ENCODE measurements at places on chromosomes 16 and 17. TPM values are rescaled to one million over a fixed set of nuclear protein-coding genes. Genes with fewer than 3 reads are reported as not detected.
A peak's percentile ranks its signal among the peaks of the same experiment; 100 is the strongest.

The MT3 gene
- total RNA-seq: not detected

The PPP1R27 gene
- not detected for total RNA-seq

The APOBR gene
- total RNA-seq: 6.1 TPM

The DHODH gene
- total RNA-seq: 2.5 TPM

The GCGR gene
- total RNA-seq: not detected

The SNTB2 gene
- total RNA-seq: 10.1 TPM

The ZPBP2 gene
- not detected for total RNA-seq

The ACSM2A gene
- total RNA-seq: not detected

The CD300E gene
- 0.93 TPM for total RNA-seq

The PDIA2 gene
- total RNA-seq: not detected

DNA sequence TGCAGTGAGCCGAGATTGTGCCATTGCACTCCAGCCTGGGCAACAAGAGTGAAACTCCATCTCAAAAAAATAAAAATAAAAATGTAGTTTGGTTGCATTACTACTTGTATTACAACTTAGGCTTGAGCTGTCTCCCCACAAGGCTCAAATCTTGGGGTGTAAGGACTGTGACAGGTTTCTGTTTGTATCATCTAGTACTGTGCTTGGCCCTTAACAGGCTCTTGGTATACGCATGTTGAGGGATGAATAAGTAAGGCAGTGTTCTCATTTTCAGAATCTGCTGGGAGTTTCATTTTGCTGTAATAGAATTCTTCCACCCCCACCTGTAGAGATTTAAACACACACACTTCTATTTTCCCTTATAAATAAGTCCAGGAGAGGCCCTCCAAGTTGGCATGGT lies 289.4 kb upstream of the EEF2KMT start:
- no peaks in the 10 kb centered on the region for H3K27me3 ChIP-seq
- H3K36me3 ChIP-seq: no peaks in the 10 kb centered on the region
- no peak overlapping the region for H3K27ac ChIP-seq
- DNase-seq: no peak
- no peaks in the 10 kb centered on the region for H3K4me1 ChIP-seq

- no peaks in the 10 kb centered on the region for H3K4me1 ChIP-seq
- H3K27ac ChIP-seq: no peak overlapping the region
- no peak overlapping the region for H3K4me3 ChIP-seq
- no peak for DNase-seq
- no peaks in the 10 kb centered on the region for H3K27me3 ChIP-seq
- H3K36me3 ChIP-seq: no peaks in the 10 kb centered on the region
These were observed 679.5 kb downstream of the KCNJ2 start for GRCh38 chr17:70848785-70849184.

- H3K27me3 ChIP-seq: no peaks in the 10 kb centered on the region
- no peak for DNase-seq
- no peaks in the 10 kb centered on the region for H3K4me1 ChIP-seq
- H3K4me3 ChIP-seq: no peak overlapping the region
- no peaks in the 10 kb centered on the region for H3K36me3 ChIP-seq
- H3K27ac ChIP-seq: no peak overlapping the region
These were observed 193.6 kb downstream of the CDH8 start for GRCh38 chr16:61842666-61843065.

GRCh38 chr17:28843816-28844148 lies 1.2 kb upstream of the FAM222B start:
- peaks cover 20% of the 10 kb centered on the region for H3K4me1 ChIP-seq
- no peak overlapping the region for H3K4me3 ChIP-seq
- H3K36me3 ChIP-seq: peaks cover 2% of the 10 kb centered on the region
- no peak for DNase-seq
- H3K27me3 ChIP-seq: no peaks in the 10 kb centered on the region
- no peak overlapping the region for H3K27ac ChIP-seq

GRCh38 chr16:28984619-28985135 lies at the start of gene LAT:
Gene LAT, plus strand, starts transcription at chr16:28985052. Its CDS starts 366 bp downstream, at chr16:28985418.
- peak within 1 kb of the TSS; percentile 99 for H3K4me3 ChIP-seq
- no peaks in the 10 kb centered on the region for H3K27me3 ChIP-seq
- peaks cover 64% of the 10 kb centered on the region for H3K4me1 ChIP-seq
- H3K36me3 ChIP-seq: peaks cover 59% of the 10 kb centered on the region

DNA sequence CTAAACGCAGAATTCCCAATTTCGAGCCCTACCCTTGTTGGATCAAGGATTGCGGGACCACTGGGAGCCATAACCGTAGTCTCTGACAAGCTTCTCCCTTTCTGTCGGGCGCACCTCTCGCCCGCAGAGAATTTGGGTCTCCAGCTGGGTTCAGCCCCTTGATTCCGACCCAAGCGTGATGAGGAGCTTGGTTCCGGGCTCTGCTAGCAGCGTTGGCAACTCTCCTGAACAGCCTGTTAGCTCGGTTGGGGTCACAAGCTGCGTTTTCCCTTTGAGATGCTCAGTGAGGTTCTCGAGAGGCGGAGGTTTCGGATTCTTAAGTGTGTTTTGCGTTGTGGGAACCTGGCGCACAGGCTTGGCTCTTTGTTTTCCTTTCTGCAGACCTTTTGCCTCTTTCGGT lies 655 bp downstream of the ATXN1L start:
- DNase-seq: no peak

DNA sequence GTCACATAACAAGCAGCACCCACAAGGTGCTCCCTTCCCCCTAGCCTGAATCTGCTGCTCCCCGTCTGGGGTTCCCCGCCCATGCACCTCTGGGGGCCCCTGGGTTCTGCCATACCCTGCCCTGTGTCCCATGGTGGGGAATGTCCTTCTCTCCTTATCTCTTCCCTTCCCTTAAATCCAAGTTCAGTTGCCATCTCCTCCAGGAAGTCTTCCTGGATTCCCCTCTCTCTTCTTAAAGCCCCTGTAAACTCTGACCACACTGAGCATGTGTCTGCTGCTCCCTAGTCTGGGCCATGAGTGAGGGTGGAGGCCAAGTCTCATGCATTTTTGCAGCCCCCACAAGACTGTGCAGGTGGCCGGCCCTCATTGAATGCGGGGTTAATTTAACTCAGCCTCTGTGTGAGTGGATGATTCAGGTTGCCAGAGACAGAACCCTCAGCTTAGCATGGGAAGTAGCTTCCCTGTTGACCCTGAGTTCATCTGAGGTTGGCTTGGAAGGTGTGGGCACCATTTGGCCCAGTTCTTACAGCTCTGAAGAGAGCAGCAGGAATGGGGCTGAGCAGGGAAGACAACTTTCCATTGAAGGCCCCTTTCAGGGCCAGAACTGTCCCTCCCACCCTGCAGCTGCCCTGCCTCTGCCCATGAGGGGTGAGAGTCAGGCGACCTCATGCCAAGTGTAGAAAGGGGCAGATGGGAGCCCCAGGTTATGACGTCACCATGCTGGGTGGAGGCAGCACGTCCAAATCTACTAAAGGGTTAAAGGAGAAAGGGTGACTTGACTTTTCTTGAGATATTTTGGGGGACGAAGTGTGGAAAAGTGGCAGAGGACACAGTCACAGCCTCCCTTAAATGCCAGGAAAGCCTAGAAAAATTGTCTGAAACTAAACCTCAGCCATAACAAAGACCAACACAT lies at the start of gene STH:
Gene STH (plus strand): TSS at position 264 of the 913 bp plus-strand sequence. CDS start 30 bp downstream, at position 294.
- no peaks in the 10 kb centered on the region for H3K36me3 ChIP-seq
- peaks cover 7% of the 10 kb centered on the region for H3K4me1 ChIP-seq
- no peak within 1 kb of the TSS for H3K4me3 ChIP-seq
- no peak within 1 kb of the TSS for H3K27ac ChIP-seq

GRCh38 chr17:44518032-44518431 lies 14.8 kb upstream of the GPATCH8 start:
- no peak overlapping the region for H3K4me3 ChIP-seq
- H3K27ac ChIP-seq: no peak overlapping the region
- peaks cover 5% of the 10 kb centered on the region for H3K27me3 ChIP-seq
- H3K4me1 ChIP-seq: no peaks in the 10 kb centered on the region
- H3K36me3 ChIP-seq: no peaks in the 10 kb centered on the region
- DNase-seq: no peak

GRCh38 chr16:359871-360697 lies 7.6 kb upstream of the AXIN1 start:
- H3K36me3 ChIP-seq: no peaks in the 10 kb centered on the region
- no peak overlapping the region for H3K4me3 ChIP-seq
- DNase-seq: no peak
- H3K27ac ChIP-seq: no peak overlapping the region
- no peaks in the 10 kb centered on the region for H3K27me3 ChIP-seq
- peaks cover 42% of the 10 kb centered on the region for H3K4me1 ChIP-seq

- H3K4me1 ChIP-seq: peaks cover 13% of the 10 kb centered on the region
- peaks cover 29% of the 10 kb centered on the region for H3K27me3 ChIP-seq
- H3K4me3 ChIP-seq: no peak overlapping the region
- DNase-seq: no peak
- H3K36me3 ChIP-seq: no peaks in the 10 kb centered on the region
These were observed 3.0 kb upstream of the MGAT5B start for GRCh38 chr17:76865174-76865573.

- no peaks in the 10 kb centered on the region for H3K27me3 ChIP-seq
- H3K4me3 ChIP-seq: no peak overlapping the region
- peaks cover 11% of the 10 kb centered on the region for H3K4me1 ChIP-seq
- DNase-seq: no peak
These were observed 56.2 kb downstream of the RPH3AL start for GRCh38 chr17:296379-296778.

- peaks cover 3% of the 10 kb centered on the region for H3K27me3 ChIP-seq
- no peaks in the 10 kb centered on the region for H3K36me3 ChIP-seq
- no peak for DNase-seq
- no peak overlapping the region for H3K4me3 ChIP-seq
These were observed 61.4 kb downstream of the VAT1L start for GRCh38 chr16:77849646-77850258.

DNA sequence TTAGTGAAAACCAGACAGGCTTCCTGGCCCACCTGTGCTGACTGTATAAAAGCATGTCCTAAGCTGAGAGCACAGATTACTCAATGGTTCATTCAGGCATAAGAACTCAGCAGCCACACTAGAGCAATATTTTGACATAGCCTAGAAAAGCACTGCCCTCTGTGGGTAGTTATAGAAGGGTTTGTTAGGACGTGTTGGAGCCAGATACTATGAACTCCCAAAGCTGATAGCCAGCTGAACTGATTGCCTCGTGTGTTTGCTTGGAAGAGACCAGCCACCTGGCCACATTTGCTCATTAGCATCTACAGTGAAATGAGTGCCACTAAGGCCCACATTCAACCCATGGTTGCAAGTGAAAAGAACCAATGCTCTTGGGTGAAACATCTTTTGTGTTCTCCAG lies 30.8 kb upstream of the ABCA5 start:
- no peak overlapping the region for H3K4me3 ChIP-seq
- H3K27ac ChIP-seq: no peak overlapping the region
- no peaks in the 10 kb centered on the region for H3K4me1 ChIP-seq

DNA sequence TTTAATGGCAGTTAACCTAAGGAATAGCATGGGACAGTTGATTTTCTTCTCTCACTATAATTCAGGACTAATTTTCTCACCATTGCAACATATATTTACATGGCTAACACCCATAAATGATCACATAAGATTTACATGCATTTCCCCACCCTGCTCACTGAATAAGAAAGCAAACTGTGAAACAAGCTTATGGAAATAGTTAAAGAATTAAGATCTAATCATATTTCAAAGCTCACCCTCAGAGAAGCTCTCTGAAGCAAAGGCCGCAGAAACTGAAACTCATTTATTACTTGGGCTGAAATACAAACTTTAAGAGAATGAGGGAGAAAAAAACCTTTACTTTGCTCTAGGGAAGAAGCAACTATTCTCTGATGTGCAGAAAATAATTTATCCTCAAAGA lies 218.7 kb upstream of the AXIN2 start:
- no peaks in the 10 kb centered on the region for H3K27me3 ChIP-seq
- DNase-seq: no peak
- no peaks in the 10 kb centered on the region for H3K36me3 ChIP-seq
- no peak overlapping the region for H3K4me3 ChIP-seq
- peaks cover under 1% of the 10 kb centered on the region for H3K4me1 ChIP-seq

DNA sequence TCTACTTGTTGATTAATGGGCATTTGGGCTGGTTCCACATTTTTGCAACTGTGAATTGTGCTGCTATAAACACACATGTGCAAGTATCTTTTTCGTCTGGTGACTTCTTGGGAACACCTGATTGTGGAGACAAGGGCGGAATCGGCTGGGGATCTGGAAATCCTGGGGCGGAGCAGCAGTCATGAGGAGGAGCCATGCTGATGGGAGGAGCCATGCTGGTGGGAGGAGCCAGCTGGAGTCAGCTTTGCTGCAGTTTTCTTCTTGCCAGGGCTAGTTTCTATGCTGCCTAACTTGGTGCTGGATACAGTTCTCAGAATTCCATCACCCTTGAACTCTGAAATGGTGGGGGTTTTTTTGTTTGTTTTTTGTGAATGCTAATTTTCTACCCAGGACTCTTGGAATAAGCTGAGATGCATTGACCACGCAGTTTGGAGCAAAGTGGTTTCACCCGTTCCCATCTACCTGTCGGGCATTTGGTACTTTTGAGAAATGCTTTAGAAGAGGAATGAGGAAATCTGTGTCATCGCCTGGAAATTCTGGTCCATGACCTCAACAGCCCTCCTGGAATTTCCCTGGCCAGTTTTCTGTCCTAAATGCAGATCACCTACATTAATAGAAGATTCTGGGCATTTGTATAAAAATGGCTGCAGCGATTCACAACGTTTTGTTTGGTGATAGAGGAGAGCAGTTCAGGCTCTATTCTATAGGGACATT lies 217.4 kb upstream of the ZFHX3 start:
- H3K27me3 ChIP-seq: no peaks in the 10 kb centered on the region
- no peak overlapping the region for H3K27ac ChIP-seq
- no peak overlapping the region for H3K4me3 ChIP-seq
- no peaks in the 10 kb centered on the region for H3K36me3 ChIP-seq

Data from CD4-positive, alpha-beta T cell (primary cell).